NCI-H1092 (cell line): ENCODE measurements at places on chromosomes 5 and 9.

DNA sequence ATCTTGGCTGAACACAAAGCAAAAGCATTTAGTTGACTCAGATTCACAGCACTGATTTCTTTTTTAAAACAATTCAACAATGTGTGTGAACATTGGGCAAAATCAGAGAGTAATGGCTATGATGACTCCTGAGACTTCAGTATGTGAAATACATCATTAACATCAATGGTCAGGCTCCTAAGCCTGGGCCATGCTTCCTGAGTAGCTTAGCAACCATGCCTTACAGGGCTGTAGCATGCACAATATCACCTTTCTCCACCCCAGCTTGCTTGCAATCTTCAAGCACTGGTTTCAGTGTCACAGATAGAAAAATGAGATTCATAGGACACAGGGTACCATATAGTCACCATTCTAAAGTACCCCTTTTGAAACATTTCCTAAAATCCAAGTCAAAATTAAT lies 41.3 kb downstream of the MACROH2A1 start:
- no peak for DNase-seq

- DNase-seq: no peak
Observed at GRCh38 chr5:172868924-172869591, 35.0 kb downstream of the ERGIC1 start.

DNA sequence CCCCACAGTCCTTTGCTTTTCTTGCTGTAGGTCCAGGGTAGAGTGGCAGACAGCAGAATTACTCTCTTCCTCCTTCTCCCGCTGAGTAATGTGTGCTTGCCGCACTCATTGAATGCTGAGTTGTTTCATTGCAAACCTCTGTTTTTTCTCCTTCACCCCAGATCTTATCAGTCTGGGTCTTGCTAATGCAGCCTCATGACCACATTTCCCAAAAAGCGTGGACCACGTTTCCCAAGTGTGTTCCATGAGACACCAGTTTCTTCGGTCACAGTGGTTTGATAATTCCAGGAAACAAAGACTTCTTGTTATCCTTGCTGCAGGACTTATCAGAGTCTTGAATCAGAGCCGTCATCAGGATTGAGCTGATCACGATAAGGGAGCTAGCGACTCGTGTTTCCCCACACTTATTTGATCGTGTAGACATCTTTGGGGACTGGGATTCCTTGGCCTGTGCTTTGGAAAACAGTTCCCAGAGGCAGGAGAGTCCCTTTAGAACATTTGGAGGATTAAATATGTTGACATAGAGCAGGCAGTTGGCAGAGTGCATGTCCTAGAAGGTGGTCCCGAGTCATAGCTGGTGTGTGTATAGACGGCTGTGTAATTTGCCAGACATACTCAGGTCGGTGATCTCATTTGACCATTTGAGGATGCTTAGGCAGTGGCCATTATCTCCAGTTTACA lies 4.4 kb downstream of the LRRC8A start:
- DNase-seq: no peak

DNA sequence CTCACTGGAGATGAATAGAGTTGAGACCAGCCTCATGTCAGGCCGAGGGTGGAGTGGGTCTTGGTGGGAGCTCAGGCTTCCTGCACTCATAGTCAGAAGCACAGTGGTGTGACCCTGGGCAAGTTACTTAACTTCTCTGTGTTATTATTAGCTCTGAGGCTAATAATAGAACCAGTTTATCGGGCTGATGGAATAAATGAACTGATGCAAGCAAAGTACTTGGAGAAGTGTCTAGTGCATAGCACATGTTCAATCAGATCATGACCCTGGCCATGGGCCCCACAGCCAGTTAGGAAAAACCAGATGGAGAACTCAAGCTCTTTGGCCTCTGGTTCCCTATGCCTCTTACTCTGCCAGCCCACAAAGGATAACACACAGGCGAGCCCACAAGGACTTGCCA lies 45.3 kb upstream of the OSMR start:
- DNase-seq: no peak

DNA sequence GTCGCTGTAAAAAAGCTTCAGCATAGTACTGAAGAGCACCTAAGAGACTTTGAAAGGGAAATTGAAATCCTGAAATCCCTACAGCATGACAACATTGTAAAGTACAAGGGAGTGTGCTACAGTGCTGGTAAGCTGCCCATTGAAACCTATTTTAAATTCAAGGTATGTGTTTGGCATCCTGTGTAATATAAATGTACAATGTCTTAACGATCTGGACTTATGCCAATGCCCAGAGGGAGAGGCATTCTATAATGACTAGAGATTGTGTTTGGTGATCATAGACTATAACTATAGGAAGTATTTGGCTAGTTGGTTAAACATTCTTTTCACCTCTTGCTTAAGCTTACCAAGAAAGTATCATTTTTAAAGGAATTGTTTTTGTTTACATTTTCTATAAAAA lies 95.7 kb downstream of the INSL6 start:
- no peak for DNase-seq

DNA sequence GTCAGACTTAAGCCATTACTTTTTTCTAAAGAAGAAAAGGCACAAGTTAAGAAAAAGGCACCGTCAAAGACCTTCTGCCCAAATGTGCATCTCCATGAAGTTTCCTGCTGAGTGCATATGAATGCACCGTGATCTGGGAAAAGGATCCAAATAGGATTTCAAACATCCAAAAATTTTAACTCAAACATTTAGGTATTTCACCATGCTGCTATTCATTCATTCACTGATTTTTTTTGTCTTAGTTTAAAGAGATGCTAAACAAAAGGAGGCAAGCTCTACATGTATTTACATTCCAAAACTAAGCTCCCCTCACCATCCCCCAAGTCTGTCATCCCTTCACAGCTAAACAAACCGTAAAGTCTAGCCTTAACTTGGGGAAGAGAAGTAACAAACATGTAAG lies 291.9 kb downstream of the ARL15 start:
- DNase-seq: no peak

DNA sequence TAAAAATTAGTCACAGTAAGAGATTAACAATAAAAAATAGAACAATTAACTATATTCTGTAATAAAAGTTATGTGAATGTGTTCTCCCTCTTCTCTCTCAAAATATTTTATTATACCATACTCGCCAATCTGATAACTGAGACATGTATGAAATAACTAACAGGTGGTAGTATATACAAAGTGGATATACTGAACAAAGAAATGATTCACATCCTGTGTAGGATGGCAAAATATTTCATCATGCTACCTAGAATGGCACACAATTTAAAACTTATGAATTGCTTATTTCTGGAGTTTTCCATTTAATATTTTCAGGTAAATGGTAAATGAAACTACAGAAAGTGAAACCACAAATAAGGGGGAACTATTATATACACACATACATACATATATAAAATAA lies 152.5 kb downstream of the RNF180 start:
- no peak for DNase-seq

DNA sequence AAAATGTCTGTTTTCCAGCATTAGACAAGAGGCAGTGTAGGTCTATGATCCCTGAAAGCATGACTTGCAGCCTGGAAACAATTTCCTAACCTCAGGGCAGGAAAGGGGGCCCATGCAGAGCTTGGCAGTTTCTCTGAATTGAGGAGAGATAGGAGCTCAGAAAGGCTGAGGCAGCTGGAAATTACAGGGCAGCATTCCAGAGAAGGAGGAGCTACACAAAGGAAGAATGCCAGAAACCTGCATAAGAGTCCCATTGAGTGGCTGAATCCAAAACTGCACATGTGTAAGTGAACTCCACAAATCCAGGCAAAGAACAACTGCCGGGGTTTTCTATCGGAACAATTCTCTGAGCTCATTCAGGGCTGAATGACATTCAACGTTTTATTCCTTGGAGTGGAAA lies 346.8 kb downstream of the PIK3R1 start:
- no peak for DNase-seq

- no peak for DNase-seq
Observed at GRCh38 chr9:106799152-106799551, 63.8 kb upstream of the ZNF462 start.

DNA sequence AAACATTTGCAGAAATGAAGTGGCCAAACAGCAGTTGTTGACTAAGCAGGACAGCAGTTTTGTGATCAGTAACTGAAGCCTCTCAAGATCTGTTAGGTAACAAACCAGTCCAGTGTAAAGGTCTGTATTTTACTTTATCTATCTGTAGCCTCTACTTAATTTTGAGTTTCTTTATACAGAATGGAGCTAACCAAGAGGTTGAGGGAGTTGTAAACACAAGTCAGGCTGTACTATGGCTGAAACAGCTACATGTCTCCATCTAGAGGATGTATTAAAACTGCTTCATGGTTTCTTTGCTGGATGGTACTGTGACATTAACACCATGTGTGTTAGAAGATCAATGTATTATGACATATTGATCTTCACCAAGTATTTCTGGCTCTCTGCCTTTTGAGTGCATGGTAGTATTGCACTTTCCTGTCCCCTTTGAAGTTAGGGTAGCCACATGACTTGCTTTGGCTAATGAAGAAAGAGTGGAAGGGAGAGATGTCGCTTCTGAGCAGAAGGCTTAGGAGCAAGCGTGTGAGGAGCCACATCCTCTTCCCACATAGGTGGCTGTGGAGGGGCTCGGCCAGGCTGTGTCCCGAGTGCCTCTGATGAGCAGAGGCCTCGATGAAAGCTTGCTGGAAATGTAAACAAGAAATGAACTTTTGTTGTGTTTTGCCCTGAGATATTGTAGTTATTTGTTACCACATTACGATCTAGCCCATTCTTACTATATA lies 105.6 kb upstream of the PCA3 start:
- peak; percentile 5 for DNase-seq

DNA sequence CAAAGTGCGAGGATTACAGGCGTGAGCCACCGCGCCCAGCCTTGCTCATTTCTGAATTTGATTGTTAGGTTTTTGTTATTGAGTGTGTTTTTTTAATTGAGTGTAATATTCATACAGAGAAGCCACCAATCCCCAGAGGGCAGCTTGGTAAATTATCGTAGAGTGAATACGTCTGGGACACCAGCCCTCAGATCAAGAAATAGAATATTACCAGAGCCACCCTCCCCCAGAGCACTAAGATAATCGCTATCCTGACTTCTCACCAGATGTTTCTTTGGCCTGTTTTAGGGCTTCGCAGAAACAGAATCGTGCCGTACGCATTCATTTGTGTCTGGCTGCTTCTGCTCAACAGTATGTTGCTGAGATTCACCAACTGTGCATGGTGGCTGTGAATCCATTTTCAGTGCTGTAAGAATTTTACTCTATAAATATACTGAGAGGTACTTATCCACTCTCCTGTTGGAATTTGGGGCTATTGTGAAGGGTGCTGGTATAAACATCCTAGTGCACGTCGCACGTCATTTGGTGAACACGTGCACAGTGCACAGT lies 37.8 kb upstream of the RUFY1 start:
- DNase-seq: no peak

DNA sequence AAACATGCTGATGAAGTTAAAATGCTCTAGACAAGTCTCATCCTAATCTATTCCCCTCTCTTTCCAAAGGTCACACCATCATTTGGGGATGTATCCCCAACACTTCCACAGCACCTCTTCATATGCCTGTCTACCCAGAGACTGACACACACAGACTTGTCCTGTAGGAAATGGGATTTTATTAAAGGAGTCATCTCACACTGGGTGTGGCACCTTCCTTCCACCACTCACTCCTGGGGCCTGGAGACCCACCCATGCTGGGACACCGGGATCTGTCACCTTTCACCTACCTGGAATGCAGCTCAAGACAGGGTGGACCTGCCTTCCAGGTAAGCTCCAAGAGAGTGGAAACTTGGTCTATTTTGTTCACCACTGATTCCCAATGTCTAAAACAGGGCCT lies 99.4 kb upstream of the HAND1 start:
- no peak for DNase-seq

GRCh38 chr5:64854855-64855254 lies 86.1 kb downstream of the CWC27 start:
- DNase-seq: no peak

- DNase-seq: no peak
Observed at GRCh38 chr9:4425319-4426045, 64.8 kb upstream of the SLC1A1 start.

DNA sequence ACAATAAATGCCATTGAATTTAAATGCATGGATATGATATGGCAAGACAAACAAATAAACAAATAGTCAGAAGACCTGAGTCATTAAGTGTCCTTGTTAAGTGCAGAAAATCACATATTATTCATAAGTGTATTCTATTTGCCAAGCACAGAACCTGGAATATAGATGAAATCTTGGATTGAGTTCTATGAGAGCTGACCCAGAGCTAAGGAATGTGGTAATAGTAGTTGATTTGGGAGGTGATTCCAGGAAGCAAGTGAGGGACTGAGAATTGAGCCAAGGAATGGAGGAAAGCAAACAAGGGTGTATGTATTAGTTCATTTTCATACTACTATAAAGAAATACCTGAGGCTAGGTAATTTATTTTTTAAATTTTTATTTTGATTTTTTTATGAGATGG lies 208.9 kb downstream of the TRIM32 start:
- DNase-seq: no peak

- DNase-seq: no peak
Observed at GRCh38 chr5:73295921-73296320, 122.9 kb downstream of the TMEM174 start.

DNA sequence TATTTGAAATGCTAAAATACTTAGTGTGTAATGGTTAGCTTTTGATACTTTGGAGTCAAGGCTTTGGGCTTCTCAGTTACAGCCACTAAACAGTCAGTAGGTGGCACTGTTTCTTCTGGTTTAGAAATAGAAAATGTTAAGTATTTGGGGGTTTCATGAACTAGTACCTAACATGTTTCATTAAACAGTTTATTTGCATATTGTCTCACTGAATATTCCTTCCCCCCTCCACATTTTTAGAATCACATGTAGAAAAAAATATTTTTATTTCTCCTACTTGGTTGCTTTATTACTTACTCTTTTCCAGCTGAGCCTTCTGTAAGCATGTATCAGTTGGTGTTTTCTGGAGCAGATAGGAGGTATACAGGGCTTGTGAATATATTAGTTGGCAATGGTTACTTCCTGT lies 48.0 kb downstream of the IPO11 start:
- DNase-seq: no peak

GRCh38 chr5:107646418-107646817 lies 24.3 kb downstream of the EFNA5 start:
- DNase-seq: no peak

GRCh38 chr5:159217236-159217635 lies 7.9 kb upstream of the RNF145 start:
- no peak for DNase-seq

GRCh38 chr5:135439231-135440205 lies 7.6 kb downstream of the DCANP1 start:
- DNase-seq: no peak

DNA sequence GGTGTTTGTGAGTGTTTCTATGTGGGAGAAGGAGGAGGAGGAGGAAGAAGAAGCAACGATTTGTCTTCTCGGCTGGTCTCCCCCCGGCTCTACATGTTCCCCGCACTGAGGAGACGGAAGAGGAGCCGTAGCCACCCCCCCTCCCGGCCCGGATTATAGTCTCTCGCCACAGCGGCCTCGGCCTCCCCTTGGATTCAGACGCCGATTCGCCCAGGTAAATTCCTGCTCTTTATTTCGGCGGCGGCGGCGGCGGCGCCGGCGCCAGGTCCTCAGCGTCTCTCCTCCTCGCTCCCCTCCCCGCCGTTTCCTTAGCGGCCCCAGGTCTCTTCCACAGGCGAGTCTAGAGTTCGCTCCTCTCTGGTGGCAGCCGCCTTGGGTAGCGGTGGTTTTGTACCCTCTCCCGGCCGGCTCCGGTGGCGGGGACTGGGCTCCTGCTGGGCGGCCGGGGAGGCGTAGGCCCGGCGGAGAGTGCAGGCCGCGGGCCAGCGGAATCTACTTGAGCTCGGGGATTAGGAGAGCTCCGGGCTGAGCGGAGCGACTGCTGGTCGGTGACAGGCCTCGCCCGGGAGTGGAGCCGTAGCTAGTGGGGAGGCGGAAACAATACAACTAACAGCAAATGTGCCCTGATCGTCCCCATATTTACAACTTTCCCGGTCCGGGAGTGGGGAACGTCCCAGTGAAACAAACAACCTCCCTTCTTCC lies 547 bp downstream of the NIPBL start:
- peak; percentile 39 for DNase-seq
